Kidney (tissue), 22 donors: ENCODE measurements at places on chromosomes 1 and 21. TPM values are rescaled to one million over a fixed set of nuclear protein-coding genes. Genes with fewer than 3 reads are reported as not detected.

GRCh38 chr21:42763581-42764442, 110.4 kb downstream of the PDE9A start:
- DNase-seq, result no peak
- H3K27me3 ChIP-seq, result no peaks in the 10 kb centered on the region
- H3K27ac ChIP-seq, result no peak overlapping the region
- H3K4me1 ChIP-seq, result peaks cover 5% of the 10 kb centered on the region

GRCh38 chr1:41041614-41042270, 20.2 kb upstream of the SLFNL1 start:
- H3K4me1 ChIP-seq, result peaks cover 32% of the 10 kb centered on the region
- H3K4me3 ChIP-seq, result no peak overlapping the region
- no peak for DNase-seq
- H3K27ac ChIP-seq, result no peak overlapping the region

- no peak overlapping the region for H3K27ac ChIP-seq
- peak; percentile 46 for DNase-seq
- H3K36me3 ChIP-seq, result no peaks in the 10 kb centered on the region
- H3K4me3 ChIP-seq, result no peak overlapping the region
- H3K4me1 ChIP-seq, result no peaks in the 10 kb centered on the region
Observed at GRCh38 chr1:216310776-216311175, 112.5 kb downstream of the USH2A start.

- no peak for DNase-seq
- no peaks in the 10 kb centered on the region for H3K36me3 ChIP-seq
- H3K27me3 ChIP-seq, result no peaks in the 10 kb centered on the region
- no peak overlapping the region for H3K4me3 ChIP-seq
- H3K4me1 ChIP-seq, result no peaks in the 10 kb centered on the region
- no peak overlapping the region for H3K27ac ChIP-seq
Observed at GRCh38 chr1:196690582-196690981, 38.7 kb downstream of the CFH start.

- no peak overlapping the region for H3K4me3 ChIP-seq
- no peak for DNase-seq
- peaks cover 24% of the 10 kb centered on the region for H3K4me1 ChIP-seq
- no peaks in the 10 kb centered on the region for H3K27me3 ChIP-seq
Observed at GRCh38 chr1:93669369-93669768, 12.3 kb downstream of the BCAR3 start.

CA6 gene
- total RNA-seq, result not detected

PLA2G2C gene
- total RNA-seq, result 0.31 TPM

ESPN gene
- 14.2 TPM for total RNA-seq
